ENCODE measurements at places on chromosomes 5 and 9. TPM values are rescaled to one million over a fixed set of nuclear protein-coding genes. Genes with fewer than 3 reads are reported as not detected.

Gene FSTL4
- total RNA-seq, result 0.10 TPM

Gene GDA
- total RNA-seq, result not detected

Gene S100Z
- total RNA-seq, result not detected

Gene IL3
- total RNA-seq, result 0.49 TPM

Gene FBP2
- total RNA-seq, result not detected

Gene DRD1
- not detected for total RNA-seq

Gene COL15A1
- not detected for total RNA-seq

Gene PAPPA
- total RNA-seq, result not detected

Gene HEMGN
- total RNA-seq, result 2.6 TPM

Gene DOCK2
- total RNA-seq, result 149 TPM

Gene LHX2
- total RNA-seq, result not detected

Gene ADAMTS19
- total RNA-seq, result not detected

- H3K4me3 ChIP-seq, result no peak overlapping the region
- H3K27me3 ChIP-seq, result no peaks in the 10 kb centered on the region
- no peaks in the 10 kb centered on the region for H3K4me1 ChIP-seq
- no peak overlapping the region for H3K27ac ChIP-seq
- DNase-seq, result no peak
Observed at GRCh38 chr5:135213466-135214239, 179.6 kb upstream of the PITX1 start.

- no peak overlapping the region for H3K27ac ChIP-seq
- no peak overlapping the region for H3K4me3 ChIP-seq
- no peak for DNase-seq
- H3K4me1 ChIP-seq, result no peaks in the 10 kb centered on the region
- H3K36me3 ChIP-seq, result no peaks in the 10 kb centered on the region
Observed at GRCh38 chr5:165130656-165131055, 1625.2 kb downstream of the MAT2B start.

DNA sequence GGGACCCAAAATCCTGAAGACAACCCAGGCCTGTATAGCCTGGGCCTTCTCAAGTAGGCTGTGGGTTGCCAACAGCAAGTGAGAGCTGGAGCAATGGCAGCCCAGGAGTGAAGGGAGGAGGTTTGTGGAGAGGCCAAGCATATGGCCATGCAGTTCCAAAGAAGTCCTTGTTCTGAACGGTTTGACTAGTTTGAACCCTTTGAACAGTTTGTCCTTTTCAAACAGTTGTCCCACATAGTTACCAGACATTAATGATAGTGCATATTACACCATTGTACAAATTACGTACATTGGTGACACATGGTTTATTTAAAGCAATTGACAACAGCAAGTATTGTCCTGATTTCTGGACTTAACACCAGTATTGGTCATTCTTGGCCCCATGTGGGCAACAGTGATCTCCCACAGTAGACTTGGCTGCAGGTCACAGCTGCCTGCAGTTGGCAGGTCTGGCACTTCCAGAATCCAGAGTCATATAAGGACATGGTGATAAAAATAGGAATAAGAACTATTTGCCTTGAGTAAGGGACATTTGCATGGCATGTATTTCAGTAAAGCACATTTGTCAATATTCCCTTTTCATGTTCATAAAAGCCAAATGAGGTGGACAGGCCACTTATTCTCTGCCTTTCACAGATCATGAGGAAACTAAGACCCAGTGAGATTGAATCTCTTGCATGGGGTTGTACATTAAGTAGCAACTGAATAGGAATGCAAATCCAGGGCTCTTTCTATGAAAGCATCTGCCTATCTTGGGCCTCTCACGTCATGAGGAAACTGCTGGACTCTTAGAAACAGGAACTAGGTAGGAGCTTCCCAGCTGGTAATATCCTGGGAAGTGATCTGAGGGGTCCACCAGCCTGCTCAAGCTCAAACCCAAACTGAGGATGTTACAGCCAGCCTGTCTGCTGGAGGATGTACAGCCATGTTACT is 30.3 kb downstream of the SLC25A48 start:
- no peak overlapping the region for H3K4me3 ChIP-seq
- H3K36me3 ChIP-seq, result no peaks in the 10 kb centered on the region
- DNase-seq, result no peak
- no peaks in the 10 kb centered on the region for H3K4me1 ChIP-seq
- no peaks in the 10 kb centered on the region for H3K27me3 ChIP-seq

DNA sequence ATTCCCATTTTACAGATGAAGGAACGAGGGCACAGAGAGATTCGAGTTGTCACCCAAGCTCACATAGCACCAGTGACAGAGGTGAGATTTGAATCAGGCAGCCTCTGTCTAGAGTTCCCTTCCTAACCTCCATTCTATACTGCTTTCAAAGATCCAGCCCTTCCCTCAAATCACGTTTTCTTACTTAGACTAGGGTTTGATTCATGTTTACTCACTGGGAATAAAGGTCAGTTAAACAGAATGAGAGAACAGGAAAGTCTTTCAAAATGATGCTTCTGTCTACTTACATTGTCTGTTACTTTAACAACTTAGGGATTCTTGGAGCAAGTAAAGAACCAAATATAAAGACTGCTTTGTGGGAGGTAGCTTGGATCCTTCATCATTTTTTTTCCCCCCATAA is 40.0 kb downstream of the ZFAND5 start:
- no peak overlapping the region for H3K4me3 ChIP-seq
- no peak for DNase-seq
- H3K27me3 ChIP-seq, result no peaks in the 10 kb centered on the region
- peaks cover 5% of the 10 kb centered on the region for H3K4me1 ChIP-seq
- no peak overlapping the region for H3K27ac ChIP-seq

DNA sequence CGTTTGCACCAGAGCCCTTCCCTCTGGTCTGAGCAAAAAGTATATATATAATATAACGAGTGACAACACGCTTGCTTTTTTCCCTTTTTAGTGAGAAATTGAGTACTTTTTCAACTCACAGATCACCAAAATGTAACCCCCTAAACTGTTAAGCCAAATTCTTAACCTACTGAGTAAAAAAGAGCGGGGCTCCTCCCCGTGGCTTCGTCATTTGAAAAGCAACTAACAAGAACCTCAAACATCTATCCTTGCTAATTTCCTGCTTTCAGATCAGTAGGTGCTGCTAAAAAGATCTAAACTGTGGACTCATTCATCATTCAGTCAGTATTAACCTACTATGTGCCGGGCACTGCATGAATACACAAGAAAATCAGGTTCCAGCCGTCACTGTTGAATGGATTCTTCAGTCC is 1.0 kb upstream of the PTBP3 start:
- H3K27ac ChIP-seq, result peak overlapping the region; percentile 97
- peak overlapping the region; percentile 91 for H3K4me3 ChIP-seq
- H3K36me3 ChIP-seq, result no peaks in the 10 kb centered on the region
- peaks cover 22% of the 10 kb centered on the region for H3K4me1 ChIP-seq

GRCh38 chr9:126617823-126618165 is 4.1 kb downstream of the LMX1B start:
- H3K4me1 ChIP-seq, result peaks cover 21% of the 10 kb centered on the region
- DNase-seq, result no peak
- peaks cover 90% of the 10 kb centered on the region for H3K27me3 ChIP-seq

GRCh38 chr5:93587597-93588351 is 4.8 kb downstream of the NR2F1 start:
- H3K4me1 ChIP-seq, result peaks cover 27% of the 10 kb centered on the region
- H3K27ac ChIP-seq, result peak overlapping the region; percentile 71
- H3K27me3 ChIP-seq, result peaks cover 69% of the 10 kb centered on the region
- no peak overlapping the region for H3K4me3 ChIP-seq

DNA sequence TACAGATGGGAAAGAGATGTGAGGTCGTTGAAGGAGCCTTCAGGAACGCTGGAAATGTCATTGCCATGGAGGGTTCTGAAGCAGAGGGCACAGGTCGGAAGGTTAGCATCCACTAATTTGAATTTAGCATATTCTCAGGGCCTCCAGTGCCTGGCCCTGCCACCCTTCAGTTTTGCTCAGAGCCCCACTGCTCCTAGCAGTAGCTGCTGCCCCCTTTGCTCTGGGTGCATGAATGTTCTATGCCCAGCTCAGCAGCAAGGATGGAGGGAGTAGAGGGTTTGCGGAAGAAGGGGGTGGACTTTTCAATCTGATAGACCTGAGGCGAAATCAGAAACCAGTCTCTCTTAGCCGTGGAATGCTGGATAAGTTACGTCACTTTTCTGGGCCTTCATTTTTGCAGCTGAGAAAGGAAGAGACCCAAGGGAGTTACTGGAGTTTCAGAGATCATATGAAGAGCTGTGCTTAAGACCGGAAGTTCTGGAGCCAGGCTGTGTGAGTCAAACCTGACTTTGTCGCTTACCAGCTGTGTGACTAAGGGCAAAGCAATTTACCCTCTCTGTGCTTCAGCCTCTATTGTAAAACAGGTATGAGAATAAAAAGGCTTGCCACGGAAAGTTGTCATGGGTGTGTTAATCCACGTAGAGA is 133.2 kb upstream of the PANK3 start:
- no peaks in the 10 kb centered on the region for H3K36me3 ChIP-seq
- no peak overlapping the region for H3K4me3 ChIP-seq
- no peaks in the 10 kb centered on the region for H3K27me3 ChIP-seq
- no peaks in the 10 kb centered on the region for H3K4me1 ChIP-seq
- DNase-seq, result no peak

GRCh38 chr5:132020568-132021339 is 9.3 kb upstream of the ACSL6 start:
- H3K36me3 ChIP-seq, result no peaks in the 10 kb centered on the region
- H3K27ac ChIP-seq, result peak overlapping the region; percentile 94
- peaks cover 27% of the 10 kb centered on the region for H3K27me3 ChIP-seq
- no peak overlapping the region for H3K4me3 ChIP-seq
- H3K4me1 ChIP-seq, result peaks cover 49% of the 10 kb centered on the region
- DNase-seq, result peak; percentile 40

GRCh38 chr5:68331192-68332079 is 115.9 kb downstream of the PIK3R1 start:
- peaks cover 3% of the 10 kb centered on the region for H3K4me1 ChIP-seq
- no peak for DNase-seq
- no peak overlapping the region for H3K4me3 ChIP-seq
- no peaks in the 10 kb centered on the region for H3K36me3 ChIP-seq
- no peak overlapping the region for H3K27ac ChIP-seq

- no peak overlapping the region for H3K27ac ChIP-seq
- no peak overlapping the region for H3K4me3 ChIP-seq
- no peaks in the 10 kb centered on the region for H3K36me3 ChIP-seq
- no peaks in the 10 kb centered on the region for H3K4me1 ChIP-seq
- peaks cover 3% of the 10 kb centered on the region for H3K27me3 ChIP-seq
- no peak for DNase-seq
Observed at GRCh38 chr9:105968811-105969466, 274.6 kb downstream of the TMEM38B start.

DNA sequence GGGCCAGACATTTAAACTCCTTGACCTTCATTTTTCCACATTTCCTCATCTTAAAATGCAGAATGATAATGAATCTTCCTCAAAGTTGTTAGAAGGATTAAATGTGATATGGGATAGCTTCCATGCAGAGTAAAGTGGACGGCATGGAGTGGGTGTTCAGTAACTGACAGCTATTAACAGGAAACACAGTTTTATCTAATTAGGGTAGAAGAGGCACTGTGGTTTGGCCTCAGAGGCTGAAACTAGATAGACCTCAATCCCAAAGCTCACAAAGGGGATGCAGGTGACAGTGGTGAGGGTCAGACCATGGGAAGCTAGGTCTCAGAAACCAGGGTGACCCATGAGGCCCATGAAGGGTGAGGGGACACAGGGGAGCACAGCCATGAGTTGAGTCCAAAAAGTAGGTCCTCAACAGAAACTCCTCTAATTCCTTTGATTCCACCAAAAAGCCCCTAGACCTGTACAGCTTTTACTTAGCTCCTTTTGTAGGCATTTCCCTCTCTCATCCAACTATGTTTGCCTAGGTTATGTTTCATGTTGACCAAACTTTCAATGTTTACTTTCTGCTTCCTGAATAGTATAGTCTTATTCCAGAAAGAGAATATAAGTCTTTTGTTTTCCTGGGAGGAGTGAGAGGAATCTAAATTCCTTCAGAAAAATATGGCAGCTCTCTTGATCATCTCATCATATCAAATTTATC is 27.9 kb upstream of the GLDC start:
- no peaks in the 10 kb centered on the region for H3K27me3 ChIP-seq
- no peak overlapping the region for H3K27ac ChIP-seq
- no peak overlapping the region for H3K4me3 ChIP-seq
- H3K36me3 ChIP-seq, result no peaks in the 10 kb centered on the region
- no peaks in the 10 kb centered on the region for H3K4me1 ChIP-seq

GRCh38 chr5:16934677-16935153 is 1.4 kb downstream of the MYO10 start:
- H3K4me3 ChIP-seq, result peak overlapping the region; percentile 10
- DNase-seq, result no peak
- peaks cover 90% of the 10 kb centered on the region for H3K27me3 ChIP-seq
- H3K36me3 ChIP-seq, result peaks cover 1% of the 10 kb centered on the region

GRCh38 chr5:174692381-174692780 is 32.0 kb upstream of the MSX2 start:
- H3K27me3 ChIP-seq, result peaks cover 83% of the 10 kb centered on the region
- H3K27ac ChIP-seq, result no peak overlapping the region
- H3K36me3 ChIP-seq, result no peaks in the 10 kb centered on the region
- no peak overlapping the region for H3K4me3 ChIP-seq

GRCh38 chr9:126421567-126422428 is 95.2 kb downstream of the MVB12B start:
- peaks cover 31% of the 10 kb centered on the region for H3K4me1 ChIP-seq
- H3K27ac ChIP-seq, result no peak overlapping the region
- H3K36me3 ChIP-seq, result peaks cover 8% of the 10 kb centered on the region
- no peaks in the 10 kb centered on the region for H3K27me3 ChIP-seq
- H3K4me3 ChIP-seq, result no peak overlapping the region

DNA sequence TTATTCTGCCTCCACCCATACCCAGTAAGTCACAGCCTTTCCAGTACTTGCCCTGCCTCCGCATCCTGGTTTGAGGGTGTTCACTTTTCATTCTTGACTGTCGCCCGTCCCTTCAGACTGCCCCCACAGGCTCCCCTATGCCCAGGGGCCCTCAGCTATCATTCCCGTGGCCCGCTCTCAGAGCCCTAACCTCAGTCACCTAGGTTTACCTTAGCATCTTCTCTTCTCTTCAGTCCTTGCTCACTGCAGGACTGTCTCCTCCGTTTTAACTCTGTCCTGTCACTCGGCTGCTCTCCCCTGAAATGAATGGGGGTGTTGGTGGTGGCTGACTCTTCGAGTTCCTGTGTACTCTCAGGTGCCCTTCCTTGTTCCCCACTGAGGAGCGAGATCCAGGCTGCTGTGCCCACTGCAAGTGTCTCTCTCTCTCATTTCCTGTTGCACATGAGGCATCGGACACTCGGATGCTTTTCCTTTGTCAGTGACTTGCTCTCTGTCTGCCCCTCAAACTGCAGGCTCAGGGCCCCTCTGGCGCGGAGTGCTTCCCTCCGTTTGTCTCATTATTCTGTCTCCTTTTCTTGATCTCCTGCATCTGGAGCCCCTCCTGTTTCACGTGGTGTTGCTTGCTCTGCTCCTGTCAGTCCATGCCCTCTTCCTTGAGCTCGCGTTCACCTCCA is 89.8 kb downstream of the CACNA1B start:
- peaks cover 32% of the 10 kb centered on the region for H3K27me3 ChIP-seq
- no peak for DNase-seq
- no peak overlapping the region for H3K27ac ChIP-seq
- no peak overlapping the region for H3K4me3 ChIP-seq
- no peaks in the 10 kb centered on the region for H3K4me1 ChIP-seq
- H3K36me3 ChIP-seq, result no peaks in the 10 kb centered on the region

Measured in activated naive CD8-positive, alpha-beta T cell treated with anti-CD3 and anti-CD28 coated beads for 36 hours (primary cell).